ENCODE measurements at places on chromosomes 13 and 19.

- DNase-seq, result no peak
Measured at GRCh38 chr13:26707122-26708006, 53.2 kb downstream of the GPR12 start.

- no peak for DNase-seq
Measured at GRCh38 chr19:2587001-2587719, 111.2 kb downstream of the GADD45B start.

DNA sequence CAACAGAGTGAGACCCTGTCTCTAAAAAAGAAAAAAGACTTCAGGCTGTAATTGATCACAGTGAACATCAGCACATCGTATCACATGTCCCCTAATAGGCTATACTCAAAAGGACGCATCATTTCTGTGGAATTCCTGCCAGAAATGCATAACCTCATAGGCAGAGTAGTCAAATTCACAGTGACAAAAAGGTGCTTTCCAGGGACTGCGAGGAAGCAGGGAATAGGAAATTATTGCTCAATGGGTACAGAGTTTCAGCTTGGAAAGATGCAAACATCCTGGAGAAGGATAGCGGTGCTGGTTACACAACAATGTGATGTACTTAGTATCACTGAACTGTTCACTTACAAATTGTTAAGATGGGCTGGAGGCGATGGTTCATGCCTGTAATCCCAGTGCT lies 41.1 kb upstream of the MRI1 start:
- DNase-seq, result no peak

DNA sequence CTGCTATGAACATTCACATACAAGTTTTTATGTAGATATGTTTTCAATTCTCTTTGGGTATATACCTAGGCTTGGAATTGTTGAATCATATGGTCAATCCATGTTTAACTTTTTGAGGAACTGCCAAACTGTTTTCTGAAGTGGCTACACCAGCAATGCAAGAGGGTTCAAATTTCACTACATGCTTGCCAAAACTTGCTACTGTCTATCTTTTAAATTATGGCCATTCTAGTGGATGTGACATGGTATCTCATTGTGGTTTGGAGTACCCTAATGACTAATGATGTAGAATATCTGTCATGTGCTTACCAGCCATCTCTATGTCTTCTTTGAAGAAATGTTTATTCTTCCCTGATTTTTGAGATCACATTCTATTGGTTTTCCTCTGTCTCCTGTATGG lies 860.3 kb downstream of the DIAPH3 start:
- DNase-seq, result no peak

- no peak for DNase-seq
Measured at GRCh38 chr13:99051768-99052455, 74.0 kb upstream of the DOCK9 start.

DNA sequence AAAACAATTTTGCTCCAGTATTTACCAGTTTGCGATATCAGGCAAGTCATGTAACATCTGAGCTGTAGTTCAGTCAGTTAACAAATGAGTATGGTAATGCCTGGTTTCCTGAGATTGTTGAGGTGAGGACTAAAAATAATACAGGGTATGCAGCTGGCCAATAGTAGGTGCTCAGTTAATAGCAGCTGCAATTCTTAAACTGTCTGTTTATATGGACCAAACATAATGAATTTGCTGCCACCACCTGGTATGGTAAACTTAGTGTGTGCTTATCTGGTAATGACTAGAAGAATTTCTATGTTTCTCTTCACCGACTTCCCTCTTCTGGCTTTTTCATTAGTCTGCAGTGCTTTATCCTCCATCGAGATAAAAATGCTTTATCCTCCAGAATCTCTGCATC lies 9.1 kb downstream of the ZMYM2 start:
- no peak for DNase-seq

- DNase-seq, result peak; percentile 83
Measured at GRCh38 chr19:7681340-7682174, 924 bp downstream of the TRAPPC5 start.

GRCh38 chr13:73549717-73550116 lies 490.9 kb downstream of the KLF5 start:
- no peak for DNase-seq

GRCh38 chr19:43799502-43800142 lies 2.6 kb downstream of the LYPD5 start:
- DNase-seq, result no peak

DNA sequence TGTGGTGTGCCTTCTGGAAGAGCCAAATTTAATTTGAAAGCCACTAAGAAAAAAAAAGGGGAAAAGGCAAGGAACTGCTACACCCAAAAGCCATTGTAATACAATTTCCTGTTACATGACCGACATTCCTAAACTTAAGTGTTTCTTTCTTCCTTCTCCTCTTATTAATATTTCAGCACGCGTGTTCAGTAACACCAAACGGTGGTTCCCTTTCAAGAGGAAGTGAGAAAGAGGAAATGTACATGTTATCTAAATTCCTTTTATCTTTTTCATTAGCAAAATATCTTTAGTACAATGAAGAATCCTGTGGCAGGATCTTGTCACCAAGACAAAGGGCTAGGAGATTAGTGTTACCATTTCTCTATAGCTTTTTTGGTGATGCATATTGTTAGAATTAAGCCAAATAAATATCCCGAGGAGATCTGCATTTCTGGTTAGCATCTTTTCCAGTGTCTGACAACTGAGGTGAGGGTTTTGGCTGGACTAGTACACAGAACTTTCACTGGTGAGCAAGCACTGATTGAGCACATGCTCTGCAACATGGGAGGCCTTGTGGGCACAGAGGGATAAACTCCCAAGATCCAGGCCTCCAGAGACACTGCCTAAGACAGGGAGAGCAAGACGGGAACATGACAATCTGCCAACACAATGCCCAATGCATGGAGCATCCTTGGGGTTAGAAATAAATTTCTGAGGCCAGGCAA lies 22.1 kb downstream of the LATS2 start:
- DNase-seq, result no peak

GRCh38 chr13:23547000-23547590 lies 23.1 kb upstream of the TNFRSF19 start:
- no peak for DNase-seq

- no peak for DNase-seq
Measured at GRCh38 chr13:102495663-102496062, 93.8 kb upstream of the FGF14 start.

- no peak for DNase-seq
Measured at GRCh38 chr13:95235199-95235756, 66.0 kb downstream of the ABCC4 start.

DNA sequence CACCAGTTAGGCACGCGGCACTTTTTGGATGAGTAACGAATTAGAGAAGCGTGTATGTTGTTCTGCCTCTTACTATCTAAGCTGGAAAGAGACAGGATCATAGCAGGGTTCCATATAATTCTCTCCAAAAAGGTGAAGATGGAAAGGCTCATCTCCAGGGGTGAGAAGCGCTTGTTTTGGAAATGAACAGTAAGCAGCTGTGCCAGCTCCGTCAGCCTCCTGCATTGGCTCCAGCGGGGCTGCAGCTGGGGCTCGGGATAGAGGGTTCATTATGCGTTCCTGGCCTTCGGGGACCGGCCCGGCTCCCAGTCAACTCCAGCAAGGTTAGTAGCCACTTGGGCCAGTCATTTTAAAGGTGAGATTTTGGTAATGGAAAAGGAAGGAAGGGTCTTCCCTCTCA lies 155.5 kb downstream of the COL4A1 start:
- DNase-seq, result no peak

DNA sequence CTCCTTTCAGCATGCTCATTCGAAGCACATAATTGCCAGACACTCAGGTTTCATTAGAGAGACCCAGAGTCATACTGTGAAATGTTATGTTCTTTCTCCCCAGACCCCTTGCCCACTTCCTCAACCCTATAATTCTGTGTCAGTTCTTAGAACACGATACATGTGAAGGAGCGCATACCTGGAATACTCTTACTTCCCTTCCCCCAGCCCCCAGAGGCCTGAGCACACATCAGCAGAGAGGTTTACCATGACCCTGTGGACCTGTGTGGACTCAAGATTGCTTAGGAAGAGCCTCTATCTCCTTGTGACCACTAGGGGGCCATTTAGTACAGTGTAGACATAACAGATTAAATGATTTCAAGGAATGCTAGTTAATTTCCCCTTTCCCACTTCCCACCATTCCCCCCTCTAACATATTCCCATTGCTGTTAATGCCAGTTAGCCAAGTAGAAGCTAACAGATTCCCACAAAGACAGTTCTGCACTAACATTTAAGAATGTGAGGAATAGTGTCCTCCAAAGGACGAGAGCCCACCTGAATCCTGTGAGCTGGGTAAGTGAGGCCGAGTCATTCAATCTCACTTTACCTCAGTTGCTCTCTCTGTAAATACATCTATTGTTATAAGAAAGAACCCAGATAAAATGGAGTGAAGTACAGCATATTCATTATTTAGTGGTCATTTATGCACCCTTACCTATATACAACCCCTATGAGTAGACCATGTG lies 154.2 kb upstream of the MAB21L1 start:
- DNase-seq, result no peak

GRCh38 chr13:80359778-80360452 lies 19.0 kb upstream of the SPRY2 start:
- no peak for DNase-seq

DNA sequence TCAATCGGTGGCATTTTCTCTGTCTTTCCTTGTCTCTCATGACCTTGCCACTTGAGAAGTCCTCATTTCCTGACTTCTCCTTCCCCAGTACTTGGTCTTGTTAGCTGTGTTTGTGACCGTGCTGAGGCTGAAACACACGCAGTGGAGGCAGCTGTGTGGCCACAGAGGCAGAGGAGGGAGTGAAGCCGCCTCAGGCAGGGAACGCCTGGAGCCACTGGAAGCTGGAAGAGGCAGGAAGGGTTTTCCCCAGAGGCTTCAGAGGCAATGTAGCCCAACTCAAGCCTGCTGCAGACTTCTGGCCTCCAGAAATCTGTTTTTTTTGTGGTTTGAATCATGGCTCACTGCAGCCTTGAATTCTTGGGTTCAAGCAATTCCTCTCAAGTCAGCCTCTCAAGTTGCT lies 29.2 kb upstream of the ARGLU1 start:
- no peak for DNase-seq

DNA sequence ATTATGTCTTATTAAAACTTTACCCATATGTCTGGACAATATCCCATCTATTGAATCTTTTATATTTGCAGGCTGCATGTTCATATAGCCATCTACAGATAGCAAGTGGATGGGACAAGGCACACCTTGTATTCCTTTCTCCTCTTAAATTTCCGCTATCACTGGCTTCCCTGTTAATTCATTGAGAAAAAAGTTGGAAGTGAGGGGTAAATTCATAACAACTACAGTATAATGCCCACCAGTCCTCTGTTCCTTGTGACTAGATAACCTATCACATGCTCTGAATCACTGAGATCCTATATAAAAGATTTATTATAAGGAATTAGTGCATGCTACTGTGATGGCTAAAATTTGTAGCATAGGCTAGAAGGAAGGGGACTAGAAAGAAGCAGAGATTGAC lies 1005.8 kb upstream of the ATXN8OS start:
- DNase-seq, result no peak

- peak; percentile 23 for DNase-seq
Measured at GRCh38 chr19:3095441-3096191, 1.5 kb downstream of the GNA11 start.

DNA sequence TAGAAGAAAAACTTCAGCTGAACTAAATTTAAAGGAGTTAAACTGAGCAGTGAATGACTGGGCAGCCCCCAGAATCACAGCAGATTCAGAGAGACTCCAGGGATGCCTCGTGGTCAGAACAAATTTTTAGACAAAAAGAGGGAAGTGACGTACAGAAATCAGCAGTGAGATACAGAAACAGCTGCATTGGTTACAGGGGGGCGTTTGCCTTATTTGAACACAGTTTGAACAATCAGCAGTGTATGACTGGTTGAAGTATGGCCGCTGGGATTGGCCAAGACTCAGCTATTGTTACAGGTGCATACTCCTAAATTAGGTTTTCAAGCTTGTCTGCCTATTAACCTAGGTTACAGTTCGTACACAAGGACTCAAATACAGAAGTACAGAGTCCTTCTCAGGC lies 2.2 kb upstream of the SPRYD7 start:
- DNase-seq, result no peak

- no peak for DNase-seq
Measured at GRCh38 chr13:51311957-51312520, 27.5 kb upstream of the SERPINE3 start.

GRCh38 chr13:106522898-106523525 lies 12.4 kb downstream of the EFNB2 start:
- DNase-seq, result no peak

GRCh38 chr13:42266473-42266872 lies 5.5 kb upstream of the AKAP11 start:
- DNase-seq, result no peak

- no peak for DNase-seq
Measured at GRCh38 chr19:49840736-49841249, 10.2 kb upstream of the PTOV1 start.

GRCh38 chr19:1407528-1408299 lies at the start of gene DAZAP1:
TSS of gene DAZAP1 (plus strand) at chr19:1407586. CDS start at chr19:1407774, 188 bp downstream.
- peak; percentile 19 for DNase-seq

DNA sequence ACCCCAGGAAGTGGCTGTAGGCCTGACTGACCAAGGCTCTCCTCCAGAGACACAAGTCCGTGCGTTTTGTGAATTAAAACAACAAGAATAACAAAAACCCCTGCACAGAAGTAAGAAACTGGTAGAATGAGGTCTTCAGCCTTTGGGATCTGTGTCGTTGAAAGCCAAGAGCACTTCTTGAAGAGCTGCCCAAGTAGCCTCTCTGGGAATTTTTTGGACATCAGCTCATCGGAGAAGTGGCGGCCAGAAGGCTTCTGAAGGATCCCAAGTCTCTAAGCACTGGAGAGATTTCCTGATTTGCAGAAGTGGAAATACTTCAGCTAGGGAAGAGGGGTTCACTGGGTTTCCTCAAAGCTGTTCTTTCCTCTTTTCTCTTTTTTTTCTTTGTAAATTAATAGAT lies 100.4 kb upstream of the ZNF536 start:
- no peak for DNase-seq

DNA sequence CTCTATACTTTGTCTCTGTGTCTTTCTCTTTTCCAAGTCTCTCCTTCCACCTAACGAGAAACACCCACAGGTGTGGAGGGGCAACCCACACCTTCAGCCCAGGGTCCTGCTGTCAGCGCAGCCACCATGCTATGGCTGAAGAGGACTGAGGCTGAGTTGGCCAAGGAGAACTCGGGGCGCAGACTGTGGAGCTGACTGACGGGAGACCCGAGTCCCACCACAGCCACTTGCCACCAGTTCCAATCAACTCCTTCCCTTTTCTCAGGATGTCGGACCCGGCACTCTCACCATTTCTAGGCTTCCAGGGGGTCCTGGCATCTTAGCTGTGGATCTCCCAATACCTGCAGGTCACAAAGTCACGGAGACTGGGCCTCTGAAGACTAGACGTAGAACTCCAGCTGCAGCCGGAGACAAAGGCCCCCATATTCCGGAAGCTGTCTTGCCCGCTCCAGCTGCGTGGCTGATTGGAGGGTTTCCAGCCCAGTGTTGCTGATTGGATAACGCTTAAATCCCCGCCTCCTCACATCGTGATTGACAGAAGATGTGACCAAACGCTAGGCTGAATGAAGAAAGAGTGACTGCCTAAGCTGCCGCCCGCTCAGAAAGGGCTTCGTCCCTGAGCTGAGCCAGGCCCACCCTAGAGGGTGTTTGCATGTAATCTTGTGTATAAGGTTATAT lies 63.6 kb downstream of the ZNF429 start:
- DNase-seq, result peak; percentile 91

- DNase-seq, result no peak
Measured at GRCh38 chr19:39046037-39046821, 13.9 kb upstream of the FBXO27 start.

Data from activated T-cell treated with anti-CD3 and anti-CD28 coated beads for 24 hours (primary cell).